ENCODE measurements at places on chromosomes 4 and X.

DNA sequence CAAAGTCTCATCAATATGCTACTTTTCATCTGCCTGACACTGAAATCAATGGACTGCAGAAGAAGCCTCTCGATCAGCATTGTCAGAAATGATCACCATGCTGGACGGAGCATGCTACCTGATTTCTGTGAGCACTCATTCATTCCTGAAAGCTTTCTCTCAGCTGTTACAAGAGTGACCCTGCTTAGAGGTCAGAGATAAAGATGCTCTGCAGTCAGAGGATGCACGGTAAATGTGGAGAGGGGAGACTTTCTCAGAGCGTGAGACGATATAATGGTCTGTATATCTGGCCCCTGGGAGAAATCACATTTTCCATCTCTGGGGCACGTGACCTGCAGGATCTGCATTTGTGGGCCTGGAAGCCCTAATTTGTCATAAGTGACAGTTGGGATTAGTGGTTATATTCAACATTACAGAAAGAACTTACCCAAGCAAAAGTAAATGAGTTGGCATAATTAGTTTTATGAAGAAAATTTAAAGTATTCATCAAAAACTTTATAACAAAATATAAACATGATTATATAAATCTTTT lies 125.6 kb upstream of the TTC29 start:
- no peak for DNase-seq

- no peak for DNase-seq
Measured at GRCh38 chr4:130563889-130564418, 1468.0 kb downstream of the C4orf33 start.

DNA sequence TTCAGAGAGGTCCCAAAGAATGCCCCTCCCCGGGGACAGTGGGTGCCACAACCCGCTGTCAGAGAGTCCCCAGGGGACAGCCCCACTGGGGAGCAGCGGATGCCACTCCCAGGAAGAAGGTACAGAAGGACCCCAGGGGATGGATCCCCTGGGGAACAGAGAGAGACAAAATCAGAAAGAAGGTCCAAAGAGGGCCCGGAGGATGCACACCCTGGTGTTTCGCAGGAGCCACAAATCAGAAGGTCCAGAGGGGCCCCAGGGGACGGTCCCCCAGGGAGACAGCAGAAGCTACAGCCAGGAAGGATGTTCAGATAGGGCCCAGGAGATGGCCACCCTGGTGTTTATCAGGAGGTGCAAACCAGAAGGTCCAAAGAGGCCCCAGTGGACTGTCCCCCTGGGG lies 1.4 kb downstream of the TEX13D start:
- DNase-seq = no peak

DNA sequence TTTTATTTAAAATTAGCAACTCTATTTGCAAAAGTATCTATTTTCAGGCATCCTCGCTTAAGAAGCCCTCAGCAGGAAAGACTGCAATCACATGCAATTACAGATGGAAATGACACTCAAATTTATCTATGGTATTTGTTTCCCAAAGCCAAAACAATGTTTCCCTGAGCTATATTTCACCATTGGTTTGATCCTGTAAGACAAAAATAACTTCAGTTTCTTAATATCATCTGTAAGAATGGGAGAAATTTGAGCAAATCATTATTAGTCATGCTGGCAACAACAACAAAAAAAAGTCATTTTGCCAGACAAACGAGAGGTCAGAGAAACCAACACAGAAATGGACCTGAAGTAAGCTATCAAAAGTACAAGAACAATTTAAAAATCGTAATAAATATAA lies 204.1 kb downstream of the NR3C2 start:
- no peak for DNase-seq

GRCh38 chr4:114364857-114365256 lies 233.8 kb upstream of the UGT8 start:
- DNase-seq = no peak
